Daoy (cell line): ENCODE measurements at places on chromosomes 5 and 9.

DNA sequence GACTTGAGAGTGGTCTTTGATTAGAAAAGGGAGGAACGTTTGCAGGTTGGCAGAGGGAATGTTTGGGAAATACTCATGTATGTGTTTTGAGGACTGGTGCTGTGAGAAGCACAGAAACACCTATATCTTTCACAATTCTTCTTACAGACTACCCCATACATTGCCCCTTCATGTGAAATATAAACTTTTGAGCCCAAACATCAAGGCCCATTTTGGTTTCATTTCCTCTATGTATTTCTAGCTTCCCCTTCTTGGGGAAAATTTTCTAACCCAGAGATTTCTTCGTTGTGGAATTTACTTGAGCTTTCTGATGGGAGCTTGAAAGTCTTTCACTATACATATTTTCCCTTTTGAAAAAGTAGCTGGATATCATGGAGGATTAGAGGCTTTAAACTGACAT lies 67.6 kb downstream of the FYB1 start:
- no peak for DNase-seq

DNA sequence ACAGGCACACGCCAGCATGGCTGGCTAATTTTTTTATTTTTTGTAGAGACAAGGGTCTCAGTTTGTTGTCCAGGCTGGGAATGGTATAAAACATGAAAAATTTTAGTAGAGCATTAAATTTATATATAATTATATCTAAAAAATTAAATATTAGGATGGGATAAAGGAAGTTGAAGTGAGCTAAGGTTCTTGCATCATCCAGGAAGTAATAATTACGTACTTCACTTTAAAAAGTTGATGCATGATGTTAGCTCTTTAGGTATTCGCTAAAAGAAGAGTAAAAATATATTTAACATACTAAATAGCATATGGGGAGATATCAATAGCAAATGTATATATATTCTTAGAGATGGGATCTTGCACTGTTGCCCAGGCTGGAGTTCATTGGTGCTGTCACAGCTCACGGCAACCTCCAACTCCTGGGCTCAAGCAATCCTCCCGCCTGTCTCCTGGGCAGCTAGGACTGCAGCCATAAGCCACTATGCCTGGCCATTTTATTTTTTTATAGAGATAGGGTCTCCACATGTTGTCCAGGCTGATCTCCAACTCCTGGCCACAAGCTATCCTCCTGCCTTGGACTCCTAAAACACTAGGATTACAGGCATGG lies 12.3 kb downstream of the DCAF10 start:
- DNase-seq, result no peak

DNA sequence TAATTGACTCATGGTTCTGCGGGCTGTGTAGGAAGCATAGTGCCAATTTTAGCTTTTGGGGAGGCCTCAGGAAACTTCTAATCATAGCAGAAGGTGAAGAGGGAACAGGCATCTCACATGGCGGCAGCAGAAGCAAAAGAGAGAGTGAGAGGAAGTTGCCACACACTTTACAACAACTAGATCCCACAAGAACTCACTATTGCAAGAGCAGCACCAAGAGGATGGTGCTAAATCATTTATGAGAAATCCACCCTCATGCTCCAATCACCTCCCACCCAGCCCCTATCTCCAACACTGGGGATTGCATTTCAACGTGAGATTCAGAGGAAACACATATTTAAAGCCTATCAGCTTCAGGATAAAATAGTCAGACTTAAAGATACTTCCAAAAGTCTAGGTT lies 36.1 kb upstream of the LPAR1 start:
- no peak for DNase-seq

GRCh38 chr9:36426348-36426747 lies 26.3 kb upstream of the RNF38 start:
- DNase-seq, result no peak

DNA sequence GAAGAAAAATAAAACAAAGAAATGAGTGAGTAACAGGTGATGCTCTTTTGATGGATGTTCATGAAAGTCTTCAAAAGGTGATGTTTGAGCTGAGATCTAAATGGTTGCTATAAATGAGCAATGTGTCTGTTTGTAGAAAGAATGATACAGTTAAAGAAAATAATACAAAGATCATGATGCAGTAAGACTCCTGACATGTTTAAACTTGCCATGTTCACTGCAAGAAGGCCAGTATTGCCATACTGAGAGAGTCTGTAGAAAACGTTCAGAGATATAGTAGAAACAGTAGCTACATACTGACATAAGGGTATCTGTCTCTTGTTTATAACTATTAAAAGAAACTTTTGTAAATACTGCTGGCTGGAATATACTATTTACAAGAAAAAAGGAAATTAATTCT lies 1609.2 kb upstream of the ACO1 start:
- DNase-seq, result no peak

DNA sequence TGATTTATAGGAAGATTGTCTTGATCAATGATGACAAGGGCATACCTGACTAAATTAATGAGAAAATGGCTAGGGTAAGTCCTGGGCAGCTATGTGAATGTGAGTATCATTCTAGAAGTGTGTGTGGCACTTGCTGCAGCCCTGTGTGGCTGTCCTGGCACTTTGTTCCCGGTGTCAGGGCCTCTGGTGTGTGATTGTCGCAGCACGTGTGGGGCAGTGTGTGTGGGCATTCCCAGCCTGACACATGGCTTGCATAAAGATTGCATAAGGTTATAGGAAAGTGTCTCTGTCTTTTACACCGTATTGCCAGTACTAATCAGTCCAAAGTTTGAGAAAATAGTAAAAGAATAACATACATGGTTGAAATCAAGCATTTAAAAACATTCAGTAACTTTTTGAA lies 74.4 kb downstream of the TRIO start:
- no peak for DNase-seq

DNA sequence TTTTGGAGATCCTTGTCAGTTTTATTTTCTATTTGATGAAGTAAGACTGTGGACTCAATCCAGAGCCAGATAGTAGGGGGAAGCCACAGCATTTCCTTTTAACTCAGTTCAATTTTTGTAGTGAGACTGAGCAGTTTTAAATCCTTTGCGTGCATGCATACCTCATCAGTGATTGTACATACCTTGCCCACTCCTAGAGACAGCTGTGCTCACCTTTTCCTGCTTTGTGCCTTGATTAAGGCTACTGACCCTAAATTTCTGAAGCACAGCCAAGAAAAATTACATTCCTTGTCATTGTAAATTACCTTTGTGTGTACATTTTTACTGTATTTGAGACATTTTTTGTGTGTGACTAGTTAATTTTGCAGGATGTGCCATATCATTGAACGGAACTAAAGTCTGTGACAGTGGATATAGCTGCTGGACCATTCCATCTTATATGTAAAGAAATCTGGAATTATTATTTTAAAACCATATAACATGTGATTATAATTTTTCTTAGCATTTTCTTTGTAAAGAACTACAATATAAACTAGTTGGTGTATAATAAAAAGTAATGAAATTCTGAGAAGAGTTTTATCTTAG lies 17.8 kb downstream of the DIMT1 start:
- DNase-seq, result no peak

DNA sequence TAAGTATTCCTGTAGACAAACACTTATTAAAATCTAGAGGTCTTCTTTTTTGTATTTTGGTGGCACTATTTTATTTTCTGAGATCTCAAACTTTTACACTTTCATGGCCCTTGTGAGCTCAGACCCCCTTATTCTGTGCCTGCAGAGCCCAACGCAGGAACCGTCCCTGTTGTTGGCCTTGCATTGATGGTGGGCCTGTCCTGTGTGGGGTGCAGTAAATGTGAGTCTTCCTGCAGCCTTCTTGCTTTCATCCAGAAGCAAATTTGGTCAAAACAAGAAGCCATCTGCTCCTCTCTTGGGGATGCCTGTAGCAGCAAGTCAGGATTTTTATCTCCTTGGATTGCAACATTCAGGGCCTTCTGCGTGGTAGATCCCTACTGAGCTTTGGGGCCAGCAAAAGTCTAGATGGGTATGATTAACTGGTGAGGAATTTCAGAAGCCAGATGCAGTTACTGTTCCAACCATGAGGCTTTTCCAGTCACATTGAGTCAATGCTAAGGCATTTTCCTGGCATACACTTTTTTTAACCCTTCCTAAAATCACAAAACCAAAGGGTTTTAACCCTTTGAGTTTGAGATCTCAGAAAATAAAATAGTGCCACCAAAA lies 31.7 kb downstream of the BASP1 start:
- peak; percentile 86 for DNase-seq

- DNase-seq, result no peak
These were observed 2.9 kb downstream of the NPDC1 start for GRCh38 chr9:137042751-137043727.

DNA sequence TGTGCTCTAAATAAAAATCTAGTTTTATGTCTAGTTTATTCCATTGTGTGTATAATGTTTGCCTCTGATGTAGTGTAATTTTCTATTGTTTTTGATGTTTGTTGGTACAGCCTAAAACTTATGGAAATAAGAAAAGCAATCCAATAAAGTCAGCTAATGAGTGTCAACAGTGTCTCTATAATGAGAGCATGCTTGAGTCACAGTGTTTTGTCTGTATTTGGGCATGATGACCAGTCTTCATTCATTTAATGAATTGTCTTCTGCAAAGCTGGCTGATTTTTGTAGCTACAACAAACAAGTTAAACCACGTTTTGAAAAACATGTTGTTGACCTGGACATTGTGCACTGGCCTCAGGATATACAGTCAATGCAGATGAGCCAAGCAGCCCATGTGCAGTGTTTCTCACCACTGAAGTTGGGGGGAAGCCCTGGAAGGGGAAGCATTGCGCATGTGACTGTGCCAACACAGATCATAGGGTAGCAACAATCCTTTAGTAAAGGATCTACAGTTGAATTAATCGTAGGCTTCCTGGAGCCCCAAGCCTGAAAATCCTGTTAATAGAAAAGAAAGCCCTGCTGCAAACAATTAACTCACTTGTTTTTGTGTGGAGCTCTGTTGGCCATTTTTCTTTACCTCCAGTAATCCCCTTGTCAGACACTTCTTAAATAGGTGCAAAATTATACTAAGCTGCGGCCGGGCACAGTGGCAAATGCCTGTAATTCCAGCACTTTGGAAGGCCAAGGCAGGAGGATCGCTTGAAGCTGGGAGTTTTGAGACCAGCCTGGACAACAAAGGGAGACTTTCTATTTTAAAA lies 88.0 kb downstream of the INIP start:
- no peak for DNase-seq

GRCh38 chr5:78377056-78377717 lies 16.8 kb downstream of the SCAMP1 start:
- DNase-seq, result peak; percentile 9

GRCh38 chr5:15574806-15575325 lies 74.9 kb downstream of the FBXL7 start:
- DNase-seq, result no peak

GRCh38 chr9:114960276-114960675 lies 29.9 kb upstream of the TNFSF8 start:
- DNase-seq, result no peak

- DNase-seq, result no peak
These were observed 485.7 kb upstream of the TUSC1 start for GRCh38 chr9:26163931-26164330.

- no peak for DNase-seq
These were observed 32.4 kb upstream of the CEP120 start for GRCh38 chr5:123455640-123456039.

GRCh38 chr5:157476702-157477408 lies 16.8 kb downstream of the NIPAL4 start:
- DNase-seq, result peak; percentile 56

- no peak for DNase-seq
These were observed 42.3 kb downstream of the NAIF1 start for GRCh38 chr9:128024761-128025308.

- DNase-seq, result no peak
These were observed 21.9 kb downstream of the GSN start for GRCh38 chr9:121289772-121290370.

GRCh38 chr5:1570975-1571374 lies 47.2 kb upstream of the LPCAT1 start:
- DNase-seq, result no peak

DNA sequence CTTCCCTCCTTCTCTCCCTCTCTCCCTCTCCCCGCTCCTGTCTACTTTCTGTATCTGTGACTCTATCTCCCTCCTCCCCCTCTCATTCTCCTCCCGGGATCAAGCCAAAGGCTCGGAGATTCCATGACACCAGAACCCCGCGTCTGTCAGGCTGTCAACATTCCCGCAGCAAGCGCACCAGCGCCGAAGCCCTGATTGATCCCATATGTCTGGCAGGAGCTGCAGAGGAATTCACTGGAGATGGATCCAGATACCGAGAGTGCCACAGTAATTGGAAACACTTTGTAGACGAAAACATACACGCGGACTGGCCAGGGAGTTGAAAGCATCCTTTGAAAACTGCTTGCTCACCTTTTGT lies 300 bp upstream of the SVEP1 start:
- DNase-seq, result peak; percentile 42

DNA sequence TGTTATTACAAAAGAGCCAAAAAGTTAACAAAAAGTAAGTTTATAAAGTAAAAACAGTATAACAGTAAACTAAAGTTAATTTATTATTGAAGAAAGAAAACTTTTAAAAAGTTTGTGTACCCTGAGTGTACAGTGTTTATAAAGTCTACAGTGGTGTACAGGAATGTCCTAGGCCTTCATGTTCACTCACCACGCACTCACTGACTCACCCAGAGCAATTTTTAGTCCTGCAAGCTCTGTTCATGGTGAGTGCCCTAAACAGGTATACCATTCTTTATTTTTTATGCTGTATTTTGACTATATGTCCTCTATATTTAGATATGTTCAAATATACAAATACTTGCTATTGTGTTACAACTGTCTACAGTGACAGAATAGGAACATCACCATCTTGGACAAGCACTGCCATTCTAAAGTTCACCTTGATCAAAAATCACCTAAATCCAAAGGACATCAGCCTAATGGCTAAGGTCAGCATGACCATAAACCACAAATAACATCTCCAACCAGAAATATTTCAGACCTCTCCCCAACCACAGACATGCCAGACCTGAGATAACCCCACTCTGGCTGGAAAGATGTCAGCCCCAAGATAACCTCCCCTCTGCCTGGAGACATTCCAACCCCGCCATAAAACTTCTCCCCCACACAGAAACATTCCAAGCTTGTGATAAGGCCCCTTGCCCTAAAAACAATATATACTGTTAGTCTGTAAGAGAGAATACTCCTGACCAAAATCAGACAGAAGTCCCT lies 56.1 kb downstream of the AGXT2 start:
- DNase-seq, result no peak

GRCh38 chr5:149764086-149764485 lies 34.0 kb downstream of the PPARGC1B start:
- DNase-seq, result no peak

- DNase-seq, result peak; percentile 99
These were observed 19.3 kb downstream of the ORM2 start for GRCh38 chr9:114348906-114349482.

GRCh38 chr9:972501-973294 lies 3.8 kb upstream of the DMRT3 start:
- DNase-seq, result no peak

- no peak for DNase-seq
These were observed 13.8 kb downstream of the CLPTM1L start for GRCh38 chr5:1330847-1331831.

GRCh38 chr5:5100635-5101034 lies 39.5 kb upstream of the ADAMTS16 start:
- no peak for DNase-seq

DNA sequence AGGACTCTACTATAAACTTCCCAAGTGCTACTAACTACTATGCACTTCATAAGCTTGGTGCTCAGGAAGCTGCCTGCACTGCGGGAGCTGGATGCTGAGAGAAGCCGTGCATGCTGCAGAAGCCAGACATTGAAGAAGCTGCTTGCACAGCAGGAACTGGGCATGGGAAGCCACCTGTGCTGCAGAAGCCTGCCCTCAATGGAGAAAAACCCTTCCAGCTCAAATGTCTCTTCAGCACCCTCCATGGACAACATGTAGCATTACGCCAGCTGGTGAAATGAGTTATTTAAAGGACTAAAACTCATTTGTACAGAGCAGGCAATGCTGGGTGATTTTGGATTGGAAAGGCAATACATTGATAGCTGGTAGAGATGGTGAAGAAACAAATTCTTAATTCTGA lies 247.2 kb downstream of the KIF4B start:
- DNase-seq, result no peak
